ENCODE measurements at places on chromosomes 11 and 22. TPM values are rescaled to one million over a fixed set of nuclear protein-coding genes. Genes with fewer than 3 reads are reported as not detected.

Gene CASP12
- total RNA-seq, result 5.0 TPM

Gene SPINDOC
- 8.9 TPM for total RNA-seq

Gene POU2AF1
- total RNA-seq, result not detected

Gene HBG2
- not detected for total RNA-seq

Gene KRTAP5-11
- total RNA-seq, result not detected

Gene GPR83
- not detected for total RNA-seq

Gene OR10G7
- not detected for total RNA-seq

Gene C22orf31
- not detected for total RNA-seq

Gene HDAC10
- 9.4 TPM for total RNA-seq

Gene XKR3
- not detected for total RNA-seq

Gene ZNF408
- total RNA-seq, result 3.3 TPM

Gene ANO3
- not detected for total RNA-seq

Gene CRYBB3
- total RNA-seq, result under 0.01 TPM

Gene CCDC88B
- 0.79 TPM for total RNA-seq

Gene KDM4D
- total RNA-seq, result 0.22 TPM

Gene PGAP2
- total RNA-seq, result 8.7 TPM

Gene TYR
- total RNA-seq, result not detected

Gene OR6T1
- not detected for total RNA-seq

Gene ELF5
- total RNA-seq, result not detected
